NCI-H1417 (cell line): ENCODE measurements at places on chromosomes 12 and 14.

- no peak for DNase-seq
Observed at GRCh38 chr14:35944847-35945246, 118.7 kb downstream of the BRMS1L start.

GRCh38 chr12:31362759-31363415 is 36.9 kb upstream of the SINHCAF start:
- DNase-seq = peak; percentile 79

DNA sequence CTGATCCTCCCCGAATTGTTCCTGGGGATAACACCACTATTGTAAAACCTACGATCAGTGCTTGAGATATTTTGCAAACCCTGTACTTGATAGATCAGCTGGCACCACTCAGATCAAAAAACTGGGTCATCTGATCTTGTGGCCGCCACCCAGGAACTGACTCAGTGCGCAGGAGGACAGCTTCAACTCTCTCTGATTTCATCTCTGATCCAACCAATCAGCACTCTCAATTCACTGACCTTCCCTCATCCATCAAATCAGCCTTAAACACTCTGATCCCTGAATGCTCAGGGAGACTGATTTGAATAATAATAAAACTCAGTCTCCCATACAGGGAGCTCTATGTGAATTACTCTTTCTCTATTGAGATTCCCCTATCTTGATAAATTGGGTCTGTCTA is 4.2 kb upstream of the XPOT start:
- no peak for DNase-seq

GRCh38 chr12:123269395-123269892 is 2.2 kb downstream of the CDK2AP1 start:
- DNase-seq = no peak

- no peak for DNase-seq
Observed at GRCh38 chr12:11810206-11810545, 160.7 kb downstream of the ETV6 start.

DNA sequence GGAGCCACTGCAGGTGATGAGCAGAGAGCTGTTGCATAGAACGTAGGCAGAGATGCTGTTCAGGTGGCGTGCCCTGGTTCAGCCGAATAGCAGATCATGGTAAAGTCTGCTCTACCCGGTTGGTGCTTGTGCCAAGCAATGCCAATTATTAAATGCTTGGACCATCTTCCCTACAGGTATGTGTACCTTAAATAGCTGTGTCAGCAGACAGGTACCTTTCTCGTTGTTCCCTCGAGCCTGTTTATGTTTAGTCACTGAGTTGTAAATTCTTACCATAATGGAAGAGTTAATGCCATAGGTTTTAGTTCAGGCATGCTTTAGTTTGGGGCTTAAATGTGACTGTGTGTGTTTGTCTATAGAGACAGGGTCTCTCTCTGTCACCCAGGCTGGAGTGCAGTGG is 112.5 kb upstream of the CPM start:
- no peak for DNase-seq

- peak; percentile 90 for DNase-seq
Observed at GRCh38 chr12:48351022-48351708, 446 bp upstream of the ZNF641 start.

GRCh38 chr14:90095096-90095495 is 33.3 kb downstream of the KCNK13 start:
- DNase-seq = no peak

DNA sequence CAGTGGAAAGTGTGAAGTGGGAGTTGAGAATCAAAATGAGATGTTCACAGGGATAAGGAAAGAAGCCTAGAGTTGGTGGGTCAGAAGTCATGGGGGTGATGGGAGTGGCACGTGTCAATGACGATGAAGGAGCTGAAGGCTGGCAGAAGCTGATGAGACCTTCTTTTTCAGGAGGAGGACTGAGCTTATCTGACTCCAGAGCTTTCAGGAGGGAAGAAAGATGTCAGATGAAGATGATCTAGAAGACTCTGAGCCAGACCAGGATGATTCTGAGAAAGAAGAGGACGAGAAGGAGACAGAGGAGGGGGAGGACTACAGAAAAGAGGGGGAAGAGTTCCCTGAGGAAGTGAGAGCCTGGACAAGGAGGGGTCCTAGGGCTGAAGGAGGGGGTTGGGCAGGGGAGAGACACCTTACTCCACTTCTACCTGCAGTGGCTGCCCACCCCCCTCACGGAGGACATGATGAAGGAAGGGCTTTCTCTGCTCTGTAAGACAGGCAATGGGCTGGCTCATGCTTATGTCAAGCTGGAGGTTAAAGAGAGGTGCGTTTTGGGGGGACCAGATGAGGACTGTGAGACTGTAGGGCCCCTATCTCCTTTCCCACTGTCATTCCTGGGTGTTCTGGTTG is 905 bp downstream of the LRRC23 start:
- DNase-seq = no peak

DNA sequence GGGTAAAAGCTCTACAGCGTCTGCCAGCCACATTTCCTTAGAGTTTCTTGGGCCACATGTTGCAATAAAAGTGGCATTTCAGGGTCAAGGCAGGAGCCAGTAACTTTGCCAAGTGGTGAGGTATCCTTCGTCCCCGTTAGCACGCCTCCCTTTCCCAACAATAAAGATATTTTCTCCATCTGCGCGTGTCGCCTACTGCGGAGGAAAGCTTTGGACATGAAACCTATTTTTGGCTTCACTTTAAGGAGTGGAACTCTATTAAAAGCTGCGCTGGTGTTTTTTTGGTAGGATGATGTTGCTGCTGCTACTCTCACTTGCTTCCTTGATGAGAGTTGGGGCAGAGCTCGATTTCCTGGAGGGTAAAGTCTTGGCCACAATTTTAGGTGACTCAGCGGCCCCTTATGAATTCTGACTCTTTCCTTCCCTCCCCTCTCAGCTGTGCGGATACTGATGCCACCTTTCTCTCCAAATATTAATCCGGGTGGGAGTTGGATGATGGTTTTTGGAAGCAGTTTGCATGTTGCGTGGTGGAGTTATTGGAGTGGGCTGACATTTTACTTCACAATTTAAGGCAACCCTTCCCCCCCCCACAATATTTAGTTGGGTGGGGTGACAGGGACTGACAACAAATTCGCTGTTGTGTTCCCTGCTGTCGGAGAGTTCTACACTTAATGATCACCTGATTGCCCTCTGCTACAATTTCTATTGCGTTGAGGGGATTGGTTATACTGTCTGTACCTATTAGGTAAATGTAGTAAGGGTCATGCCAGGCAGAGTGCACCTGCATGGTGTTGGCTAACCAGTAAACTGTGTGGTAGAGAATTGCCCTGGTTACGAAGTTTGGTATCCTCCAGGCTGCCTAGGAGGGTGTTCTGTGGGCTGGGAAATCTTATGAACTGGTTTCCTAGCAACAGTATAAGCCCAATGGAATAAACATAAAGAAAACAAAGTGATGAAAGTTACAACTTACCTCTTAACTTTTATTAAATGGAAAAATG is 1.1 kb downstream of the CCDC91 start:
- DNase-seq = peak; percentile 47

DNA sequence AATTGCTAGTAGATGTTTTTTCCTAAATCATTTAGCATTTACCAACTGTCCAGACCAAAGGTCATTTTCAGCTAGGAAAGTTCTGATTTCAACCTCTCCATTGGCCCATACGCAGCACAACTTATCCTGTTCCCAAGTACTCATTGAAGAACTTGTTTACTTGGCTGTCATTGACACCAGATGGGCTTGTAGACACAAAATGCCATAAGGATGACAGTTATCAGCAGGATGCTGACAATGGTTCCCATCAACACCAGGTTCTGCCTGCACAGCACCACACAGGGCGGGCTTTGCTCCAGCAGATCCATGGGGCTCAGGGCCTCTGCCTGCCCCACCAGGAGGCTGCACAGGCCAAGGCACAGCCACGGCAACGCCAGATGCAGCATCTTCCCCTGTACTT is 36.5 kb upstream of the TMPRSS12 start:
- no peak for DNase-seq

DNA sequence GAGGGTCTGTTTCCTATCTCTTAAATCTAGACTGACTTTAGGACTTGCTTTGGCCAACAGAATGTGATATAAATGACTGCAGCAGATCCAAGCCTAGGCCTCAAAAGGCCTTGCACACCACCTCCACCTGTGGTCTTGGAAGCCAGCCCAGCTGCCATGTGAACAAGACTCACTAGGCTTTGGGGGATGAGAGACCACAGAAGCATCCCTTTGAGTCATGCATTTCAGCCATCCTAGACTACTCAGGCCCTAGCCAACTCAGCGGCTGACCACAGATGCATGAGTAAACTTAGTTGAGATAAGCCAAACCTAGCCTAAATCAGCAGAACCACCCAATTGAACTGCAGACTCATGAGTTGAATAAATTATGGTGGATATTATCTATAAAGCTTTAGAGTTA is 87.7 kb downstream of the KCNH5 start:
- DNase-seq = no peak

GRCh38 chr12:17357396-17357795 is 732.6 kb downstream of the RERGL start:
- DNase-seq = no peak

DNA sequence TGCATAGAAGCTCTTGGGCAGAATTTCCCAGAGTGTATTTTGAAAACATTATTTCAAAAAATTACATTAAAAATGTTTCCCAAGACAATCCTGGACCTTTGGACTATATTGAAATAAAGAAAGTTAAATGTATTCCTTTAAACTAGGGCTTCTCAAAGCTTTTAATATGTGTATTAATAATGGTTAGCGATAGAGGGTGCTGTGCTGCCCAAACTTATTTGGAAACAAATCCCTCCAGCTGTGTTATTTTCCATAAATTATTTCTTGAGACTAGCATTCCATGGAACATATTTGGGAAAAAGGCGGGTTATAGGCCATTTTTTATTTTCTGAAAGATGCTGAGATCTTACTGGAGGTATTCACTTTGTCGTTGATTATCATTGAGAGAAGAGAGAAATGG is 397.8 kb upstream of the MIS18BP1 start:
- DNase-seq = no peak

DNA sequence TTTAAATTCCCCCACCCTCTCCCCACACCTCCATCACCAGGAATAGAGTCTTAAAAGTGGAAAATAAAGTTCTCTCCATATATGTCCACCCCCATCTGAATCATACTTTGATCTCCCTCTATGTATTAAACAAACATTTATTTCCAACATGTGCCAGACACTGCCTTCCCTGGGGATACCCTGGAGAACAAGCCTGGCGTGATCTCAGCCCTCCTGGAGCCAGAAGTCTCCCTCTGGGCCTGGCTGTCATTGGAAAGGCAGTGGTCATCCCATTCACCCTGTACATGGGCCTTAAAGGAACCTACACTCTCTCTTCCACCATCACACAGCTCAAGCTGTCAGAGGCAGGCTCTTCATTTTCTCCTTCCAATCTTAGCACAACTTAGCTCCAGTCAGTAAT is 143.6 kb downstream of the EMP1 start:
- DNase-seq = no peak

GRCh38 chr12:77599782-77600467 is 230.8 kb upstream of the NAV3 start:
- no peak for DNase-seq

- DNase-seq = no peak
Observed at GRCh38 chr14:98513558-98513957, 758.4 kb downstream of the BCL11B start.

DNA sequence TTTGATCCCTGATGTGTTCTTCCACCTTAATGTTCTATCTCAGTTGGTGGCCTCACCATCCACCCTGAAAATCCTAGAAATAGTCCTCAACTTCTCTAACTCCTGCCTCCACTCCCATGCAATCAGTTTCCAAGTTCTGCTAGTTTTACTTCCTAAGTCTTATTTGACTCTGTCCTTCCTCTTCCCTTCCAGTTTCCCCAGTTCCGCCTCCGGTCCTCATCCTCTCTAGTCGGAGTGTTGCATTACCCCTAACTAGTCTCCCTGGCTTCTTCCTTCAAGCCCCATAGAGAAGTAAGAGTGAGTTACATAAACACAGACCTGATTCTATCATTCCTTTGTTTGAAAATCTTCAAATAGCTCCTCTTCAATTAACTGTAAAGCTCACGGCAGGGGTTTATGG is 236.5 kb downstream of the GXYLT1 start:
- DNase-seq = peak; percentile 10

DNA sequence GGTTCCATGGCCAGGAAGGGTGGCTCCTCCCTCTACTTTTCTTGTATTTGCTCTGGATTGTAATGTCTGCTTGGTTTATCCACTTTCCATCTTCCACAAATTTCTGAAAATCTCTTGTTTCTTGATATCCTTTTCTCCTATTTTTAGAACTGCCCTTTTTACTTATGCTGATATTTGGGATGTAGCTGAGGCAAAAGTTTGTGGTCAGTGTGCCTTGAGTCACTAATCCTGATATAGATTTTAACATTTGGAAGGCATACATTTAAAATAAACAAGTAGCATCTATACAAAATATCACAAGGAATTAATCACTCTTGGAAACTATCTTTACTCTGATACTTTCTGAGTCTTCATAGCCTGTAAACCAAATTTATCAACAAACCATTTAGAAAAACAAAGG is 11.0 kb downstream of the GRIP1 start:
- DNase-seq = no peak

DNA sequence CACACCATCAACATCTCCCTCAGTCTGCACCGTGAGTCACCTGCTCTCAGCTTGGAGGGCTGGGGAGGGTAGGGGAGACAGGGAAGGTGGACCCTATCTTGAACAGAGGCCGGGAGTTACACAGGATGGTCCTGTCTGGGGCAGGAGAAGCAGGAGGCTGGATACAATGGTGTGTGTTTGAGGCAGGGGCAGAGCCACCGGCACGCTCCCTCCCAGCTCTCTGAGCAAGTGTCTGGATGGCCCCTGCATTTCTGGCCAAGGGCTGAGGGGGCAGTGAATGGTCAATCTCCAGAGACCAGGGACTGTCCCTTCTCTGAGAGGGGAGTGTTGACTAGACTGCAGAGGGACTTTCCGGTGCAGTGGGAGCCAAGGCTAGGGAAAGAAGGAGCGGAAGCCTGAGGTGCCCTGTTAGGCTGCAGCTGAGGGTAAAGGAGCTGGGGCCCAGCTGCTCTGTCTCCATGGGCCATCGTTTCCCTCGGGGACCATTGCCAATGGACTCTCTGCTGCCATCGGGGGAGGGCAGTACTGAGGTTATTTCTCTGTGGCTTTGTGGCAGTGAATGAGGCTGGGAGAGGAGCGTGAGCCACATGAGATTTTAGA is 1.9 kb downstream of the LRP1-AS start:
- DNase-seq = no peak

- DNase-seq = no peak
Observed at GRCh38 chr14:41378526-41378925, 228.2 kb upstream of the LRFN5 start.

- DNase-seq = no peak
Observed at GRCh38 chr14:77714926-77715325, 7.0 kb downstream of the SLIRP start.
